Effector memory CD8-positive, alpha-beta T cell (primary cell): ENCODE measurements at places on chromosomes 11 and 22.

GRCh38 chr11:61627850-61628661, 47.2 kb upstream of the SYT7 start:
- peak; percentile 8 for DNase-seq

GRCh38 chr11:126176853-126177470, 34.5 kb downstream of the RPUSD4 start:
- no peak for DNase-seq

DNA sequence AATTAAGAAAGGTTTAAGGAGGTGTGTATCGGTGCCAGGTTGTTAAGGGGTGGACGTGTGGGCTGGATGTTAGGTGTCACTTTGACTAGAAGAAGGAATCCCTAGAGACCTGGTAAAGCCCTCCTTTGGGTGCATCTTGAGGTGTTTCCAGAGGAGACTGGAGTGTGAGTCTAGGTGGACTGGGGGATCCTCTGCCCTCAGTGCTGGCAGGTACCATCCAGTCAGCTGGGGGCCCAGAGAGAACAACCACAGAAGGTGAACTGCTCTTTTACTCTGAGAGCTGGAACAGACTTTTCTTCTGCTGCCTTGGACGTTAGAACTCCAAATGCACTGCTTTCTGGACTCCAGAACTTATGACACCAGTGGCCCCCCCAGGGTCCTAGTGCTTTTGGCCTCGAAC, 44.0 kb downstream of the SPATA19 start:
- DNase-seq = no peak

DNA sequence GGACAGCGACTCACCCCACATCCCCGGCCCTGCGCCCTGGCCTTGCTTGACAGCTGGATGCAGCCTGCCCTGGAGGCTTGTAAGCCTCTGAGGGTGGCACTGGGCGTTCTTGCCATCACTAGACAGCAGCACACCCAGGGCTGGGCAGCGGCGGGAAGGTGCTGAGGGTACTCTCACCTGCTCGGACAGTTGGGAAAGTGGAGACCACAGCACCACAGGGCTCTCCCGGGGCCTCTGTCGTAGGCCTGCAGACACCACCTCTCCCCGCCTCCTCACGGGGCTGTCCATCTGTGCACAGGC, 18.8 kb upstream of the BRSK2 start:
- DNase-seq = no peak

- DNase-seq = no peak
These were observed 32.7 kb downstream of the METTL15 start for GRCh38 chr11:28140689-28141455.

DNA sequence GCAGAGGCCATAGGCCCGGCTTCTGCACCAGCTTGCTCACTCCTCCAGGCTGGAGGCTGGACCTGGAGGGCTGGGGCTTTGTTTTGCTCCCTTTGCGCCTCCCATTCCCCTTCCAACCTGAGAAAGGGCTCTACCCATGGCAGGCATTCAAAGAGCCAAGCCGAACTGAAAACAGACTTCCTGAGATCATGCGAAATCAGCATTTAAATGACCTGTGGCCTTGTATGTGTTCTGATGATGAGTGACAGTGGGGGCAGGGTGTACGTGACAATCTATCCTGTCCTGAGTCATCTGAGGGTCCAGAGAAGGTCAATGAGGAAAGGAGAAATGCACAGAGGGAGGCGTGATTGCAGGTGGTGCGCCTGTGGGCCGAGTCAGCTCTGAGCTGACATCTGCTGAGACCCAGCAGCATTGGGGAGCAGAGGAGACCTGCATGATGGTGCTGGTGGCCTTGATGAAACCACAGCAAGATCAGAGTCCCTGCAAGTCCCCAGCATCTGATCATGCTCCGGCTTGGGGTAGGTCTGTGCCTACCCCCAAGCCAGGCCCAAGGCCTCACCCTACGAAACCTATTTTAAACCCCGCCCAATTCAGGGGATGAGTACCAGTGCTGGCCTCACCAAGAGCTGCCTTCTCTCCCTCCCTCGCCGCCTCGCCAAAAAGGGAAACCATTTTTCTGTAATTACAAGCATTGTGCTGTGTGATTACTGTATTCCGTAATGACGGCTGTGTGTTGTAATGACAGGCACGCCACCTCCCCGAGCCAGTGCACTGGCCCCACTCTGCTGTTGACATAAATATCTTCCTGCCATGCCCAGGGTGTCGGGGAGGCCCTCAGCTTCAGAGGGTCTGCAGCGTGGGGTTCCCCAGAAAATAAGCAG, 95.2 kb upstream of the ANO1 start:
- no peak for DNase-seq

DNA sequence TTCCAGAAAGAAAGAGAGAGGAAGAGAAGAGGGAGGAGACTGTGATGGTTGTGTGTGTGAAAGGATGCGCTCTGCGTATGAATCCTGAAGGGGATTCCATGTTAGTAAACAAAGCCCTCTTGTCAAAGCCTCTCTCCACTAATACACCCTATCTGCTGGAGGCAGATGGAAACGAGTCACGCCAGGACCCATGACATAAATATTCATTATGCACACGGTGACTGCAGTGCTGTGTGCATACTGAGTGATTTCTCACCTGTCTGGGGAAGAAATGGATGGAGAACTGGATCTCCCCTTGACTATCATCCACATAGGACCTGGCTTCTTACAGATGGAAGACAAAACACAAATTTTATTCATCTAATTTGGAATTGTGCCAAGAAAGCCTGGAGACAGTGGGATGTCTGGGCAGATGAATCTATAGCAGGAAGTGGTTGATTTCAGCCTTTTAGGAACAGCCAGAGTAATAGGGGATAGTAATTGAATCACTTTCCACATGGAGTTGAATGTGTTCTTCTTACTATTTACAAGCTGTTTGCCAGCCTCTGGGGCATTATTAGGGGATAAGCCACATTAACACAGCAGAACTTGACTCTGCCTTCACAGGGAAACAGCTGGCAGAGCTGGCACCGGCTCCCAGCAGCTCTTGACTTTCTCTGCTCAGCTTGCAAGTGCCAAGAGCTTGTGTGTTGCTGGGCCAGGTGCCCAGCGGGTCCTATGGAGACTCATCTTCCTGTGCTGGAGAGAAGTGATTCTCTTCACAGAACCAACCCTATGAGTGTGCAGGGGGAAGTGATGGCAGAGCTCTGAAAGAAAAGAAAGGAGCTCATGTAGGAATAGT, 9.0 kb downstream of the MTNR1B start:
- DNase-seq = no peak

GRCh38 chr22:30044881-30045493, 35.3 kb upstream of the HORMAD2 start:
- no peak for DNase-seq

DNA sequence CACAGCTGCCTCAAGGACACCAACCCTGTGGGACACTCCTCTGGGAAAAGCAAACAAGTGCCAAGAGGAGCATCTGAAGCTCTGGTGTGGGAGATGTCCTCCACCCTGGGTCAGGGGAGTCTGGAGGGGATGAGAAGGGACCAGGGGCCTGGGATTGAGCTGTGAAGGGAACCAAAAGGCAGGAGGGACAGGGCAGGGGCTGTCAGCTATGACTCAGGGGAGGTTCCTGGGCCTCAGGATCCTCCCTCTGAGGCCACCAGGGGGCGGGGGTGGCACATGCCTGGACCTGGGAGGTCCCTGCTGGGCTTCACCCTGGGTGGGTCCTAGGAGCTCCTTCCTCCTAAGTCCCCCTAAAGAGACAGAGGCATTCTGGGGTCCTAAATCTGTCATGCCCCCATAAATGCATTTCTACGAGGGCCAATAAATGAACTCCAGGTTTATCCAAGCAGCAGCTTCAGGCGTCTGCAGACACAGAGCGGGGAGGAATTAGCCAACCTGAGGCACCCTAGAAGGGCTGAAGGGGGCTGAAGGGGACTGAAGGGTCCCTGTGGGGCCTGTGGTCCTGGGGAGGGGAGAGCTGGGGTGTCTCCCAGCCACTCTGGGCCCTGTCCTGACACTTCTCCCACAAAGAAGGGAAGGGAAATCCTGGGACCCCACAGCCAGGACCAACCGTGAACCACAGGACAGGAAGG, 31.9 kb upstream of the IGLL5 start:
- peak; percentile 26 for DNase-seq

DNA sequence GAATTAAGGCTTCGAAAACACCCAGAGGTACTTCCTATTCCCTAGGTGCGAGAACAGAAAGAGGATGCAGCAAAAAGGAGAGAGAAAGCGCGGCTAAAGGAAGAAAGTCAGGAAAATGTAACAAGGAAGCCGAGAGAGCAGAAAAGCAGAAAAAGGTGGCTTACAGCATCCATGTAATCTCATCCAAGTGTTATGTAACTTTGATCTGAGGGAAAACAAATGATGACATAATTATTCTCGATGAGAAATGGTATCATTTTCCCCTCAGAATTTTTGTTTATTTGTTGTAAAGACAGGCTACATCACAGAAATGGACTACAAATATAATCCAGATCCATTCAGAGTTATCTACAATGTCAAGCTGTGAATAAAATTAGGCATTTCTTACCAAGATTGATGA, 69.1 kb upstream of the APOA1 start:
- no peak for DNase-seq

GRCh38 chr22:25027043-25027906, 74.8 kb downstream of the KIAA1671 start:
- no peak for DNase-seq

DNA sequence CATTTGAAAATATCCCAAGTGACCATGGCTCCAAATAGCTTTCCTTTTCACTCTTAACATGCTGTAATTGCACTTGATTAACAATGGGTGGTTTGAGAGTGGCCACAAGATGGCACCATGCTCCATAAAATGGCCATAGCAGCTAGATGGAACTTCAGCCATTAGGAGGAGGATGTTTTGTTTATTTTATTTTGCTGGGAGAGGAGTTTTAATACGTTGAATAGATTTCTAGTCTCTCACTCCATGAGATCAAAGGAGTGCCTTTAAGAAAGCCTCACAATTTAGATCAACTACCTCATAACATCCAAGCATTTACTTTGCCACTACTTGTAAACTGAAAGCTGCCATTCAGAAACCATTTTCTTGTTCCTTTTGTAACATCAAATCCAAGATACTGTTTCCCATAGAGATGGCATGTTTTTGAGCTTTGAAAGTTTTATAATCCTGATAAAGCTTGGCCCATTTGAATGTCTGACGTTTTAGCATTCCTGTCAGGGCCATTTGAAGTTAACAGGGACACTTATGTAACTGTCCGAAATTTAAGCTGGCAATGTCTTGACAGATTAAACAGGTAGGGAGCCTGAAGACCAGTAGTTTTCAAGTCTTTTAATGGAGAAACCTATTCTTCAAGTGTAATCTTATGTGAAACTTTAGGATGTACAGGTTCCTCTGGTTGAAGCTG, 4.7 kb downstream of the FEN1 start:
- DNase-seq = peak; percentile 74

DNA sequence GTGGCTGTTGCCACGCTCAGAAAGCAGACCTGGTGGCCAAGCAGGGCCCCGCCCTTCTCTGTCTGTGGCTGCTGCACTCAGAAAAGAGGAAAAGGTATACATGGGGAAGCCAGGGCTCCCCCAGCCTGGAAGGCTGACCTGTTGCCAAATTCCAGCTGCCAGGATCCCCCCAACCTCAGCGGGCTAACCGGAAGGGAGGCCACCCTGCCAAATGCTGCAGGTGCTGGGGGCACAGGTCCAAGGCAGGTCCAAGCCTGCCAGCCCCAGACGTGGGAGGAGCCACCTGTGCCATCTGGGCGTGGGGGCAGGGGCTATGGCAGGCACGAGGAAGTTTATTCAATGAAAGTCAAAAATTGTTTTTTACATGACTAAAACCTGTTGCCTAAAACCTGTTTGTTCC, 2.6 kb downstream of the NPTXR start:
- DNase-seq = no peak

DNA sequence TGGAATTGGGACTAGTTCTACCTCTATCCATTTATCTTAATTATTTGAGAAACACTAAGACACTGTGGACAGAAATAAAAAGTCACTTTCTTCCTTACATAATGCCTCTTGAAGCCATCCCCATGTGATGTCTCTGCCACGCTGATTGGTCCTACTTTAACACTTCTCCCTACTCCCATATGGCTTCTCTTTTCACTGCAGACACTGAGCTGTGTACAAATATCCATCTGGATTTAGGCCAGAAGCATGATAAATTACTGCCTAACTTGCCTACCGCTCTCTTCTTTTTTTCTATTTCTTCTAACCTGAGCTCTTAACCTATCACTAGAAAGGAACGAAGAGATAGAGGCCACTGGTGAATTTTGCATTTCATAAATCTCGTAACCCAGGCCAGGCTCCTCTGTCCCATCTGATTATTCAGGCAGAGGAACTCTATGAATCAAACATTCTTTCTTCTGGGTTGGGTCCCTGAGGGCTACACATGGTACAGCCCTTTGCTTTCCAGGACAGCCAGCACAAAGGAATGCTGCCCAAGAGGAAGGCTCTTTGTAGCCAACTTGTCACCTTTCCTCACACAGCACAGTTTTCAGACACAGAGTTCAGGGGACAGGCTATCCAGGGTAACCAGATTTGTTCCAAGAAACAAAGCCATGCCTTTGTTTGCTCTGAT, 878.5 kb upstream of the LRRC4C start:
- DNase-seq = no peak

DNA sequence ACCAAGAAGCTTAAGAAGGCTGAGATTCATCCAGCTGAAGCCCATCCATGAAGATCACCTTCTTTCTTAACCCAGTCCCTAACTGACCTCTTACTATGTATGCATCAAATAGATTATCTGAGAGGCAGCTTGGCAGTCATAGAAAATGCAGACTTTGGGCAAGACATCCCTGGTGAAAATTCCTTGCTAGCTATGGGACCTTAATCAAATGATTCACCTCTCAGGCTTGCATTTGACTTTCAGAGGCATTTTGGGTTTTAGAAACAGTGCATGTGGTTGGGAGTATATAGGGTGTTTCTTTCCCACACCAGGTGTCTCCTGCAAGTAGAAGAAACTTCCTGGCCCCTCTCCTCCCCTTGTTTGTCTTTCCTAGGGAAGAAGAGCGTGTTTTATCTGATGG, 188.5 kb upstream of the ISX start:
- no peak for DNase-seq

DNA sequence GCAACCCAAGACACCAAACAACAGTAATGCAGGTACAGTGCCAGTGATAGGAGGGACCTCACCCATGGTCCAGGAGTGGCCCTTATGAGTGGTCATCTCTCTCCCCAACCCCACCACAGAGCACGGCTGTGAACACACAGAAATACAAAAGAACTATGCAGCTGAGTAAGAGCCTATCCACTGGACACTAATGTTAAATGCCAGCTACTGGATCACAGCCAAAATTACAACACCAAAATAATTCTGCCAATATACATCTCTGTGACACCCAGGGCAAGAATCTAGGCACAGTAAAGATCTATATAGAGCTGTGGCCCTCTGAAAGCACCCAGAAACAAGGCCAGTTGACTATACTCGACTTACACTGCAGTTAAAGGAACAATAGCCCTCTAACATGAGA, 22.8 kb upstream of the GPR83 start:
- DNase-seq = no peak

GRCh38 chr11:73991471-73992006, 8.9 kb upstream of the UCP2 start:
- DNase-seq = no peak
